Renal cortical epithelial cell (primary cell): ENCODE measurements at places on chromosomes 2 and 18. TPM values are rescaled to one million over a fixed set of nuclear protein-coding genes. Genes with fewer than 3 reads are reported as not detected.

Gene SCYGR4
- not detected in 2 replicates for total RNA-seq

Gene GPR35
- total RNA-seq = 1.6 TPM in 1 of 2 replicates, not detected in the other

Gene MAPK4
- 1.6 TPM in 1 of 2 replicates, not detected in the other for total RNA-seq

Gene GGCX
- 32.6 and 51.4 TPM in 2 replicates for total RNA-seq

Gene ID2
- total RNA-seq = 6.4 and 52.0 TPM in 2 replicates

Gene LHCGR
- total RNA-seq = not detected in 2 replicates

Gene ACMSD
- 3.3 and 21.7 TPM in 2 replicates for total RNA-seq

Gene ZBTB7C
- 0.17 and 0.99 TPM in 2 replicates for total RNA-seq

Gene STARD6
- 0.15 and 0.69 TPM in 2 replicates for total RNA-seq

Gene MYO3B
- 1.4 and 10.6 TPM in 2 replicates for total RNA-seq

Gene SERPINB7
- 0.25 and 28.0 TPM in 2 replicates for total RNA-seq

Gene CFC1
- not detected in 2 replicates for total RNA-seq

Gene FAM110C
- 24.7 and 31.4 TPM in 2 replicates for total RNA-seq

Gene HOXD12
- not detected in 2 replicates for total RNA-seq

Gene KCNG2
- 0.20 TPM in 1 of 2 replicates, not detected in the other for total RNA-seq

Gene CPO
- 1.1 TPM in 1 of 2 replicates, not detected in the other for total RNA-seq

Gene CNTNAP5
- total RNA-seq = under 0.01 and 0.20 TPM in 2 replicates

Gene CYP1B1
- 18.9 and 422 TPM in 2 replicates for total RNA-seq

Gene QPCT
- 81.8 and 83.0 TPM in 2 replicates for total RNA-seq

Gene NIF3L1
- total RNA-seq = 21.7 and 37.3 TPM in 2 replicates

Gene CAPN14
- total RNA-seq = 0.20 and 1.6 TPM in 2 replicates

Gene ARHGAP25
- total RNA-seq = 0.35 and 1.2 TPM in 2 replicates

Gene AQP12A
- total RNA-seq = not detected in 2 replicates

Gene CXCR1
- not detected in 2 replicates for total RNA-seq

Gene COLEC12
- total RNA-seq = 0.52 and 34.7 TPM in 2 replicates

Gene OSBPL6
- 2.3 and 2.5 TPM in 2 replicates for total RNA-seq

Gene PKDCC
- 2.1 and 2.4 TPM in 2 replicates for total RNA-seq

Gene SLC5A7
- total RNA-seq = not detected in 2 replicates

Gene FKBP7
- 3.1 and 21.9 TPM in 2 replicates for total RNA-seq

Gene SPDYA
- total RNA-seq = 0.69 and 3.5 TPM in 2 replicates

Gene EPB41L3
- total RNA-seq = 40.8 and 54.0 TPM in 2 replicates

Gene C2orf80
- total RNA-seq = not detected in 2 replicates

Gene CLEC4F
- total RNA-seq = not detected in 2 replicates

Gene GYPC
- 22.3 and 34.7 TPM in 2 replicates for total RNA-seq

Gene SOCS6
- 27.6 and 37.9 TPM in 2 replicates for total RNA-seq

Gene KLHL29
- 4.0 and 12.2 TPM in 2 replicates for total RNA-seq

Gene KANSL1L
- 22.4 and 67.1 TPM in 2 replicates for total RNA-seq

Gene HOXD4
- total RNA-seq = 6.6 and 23.2 TPM in 2 replicates

Gene SH3YL1
- total RNA-seq = 47.1 and 59.5 TPM in 2 replicates

Gene SAG
- not detected in 2 replicates for total RNA-seq

Gene STEAP3
- 18.9 and 24.5 TPM in 2 replicates for total RNA-seq

Gene ASPRV1
- total RNA-seq = 0.20 TPM in 1 of 2 replicates, not detected in the other

Gene STAT4
- total RNA-seq = 0.52 and 3.0 TPM in 2 replicates

Gene REG1B
- not detected in 2 replicates for total RNA-seq

Gene CYTIP
- total RNA-seq = 0.94 TPM in 1 of 2 replicates, not detected in the other

Gene FAM237A
- total RNA-seq = not detected in 2 replicates

Gene NT5C1B
- total RNA-seq = not detected in 2 replicates
